ENCODE measurements at places on chromosomes 12 and 14.

- no peak for DNase-seq
Measured at GRCh38 chr12:132651444-132652100, 33.0 kb downstream of the P2RX2 start.

DNA sequence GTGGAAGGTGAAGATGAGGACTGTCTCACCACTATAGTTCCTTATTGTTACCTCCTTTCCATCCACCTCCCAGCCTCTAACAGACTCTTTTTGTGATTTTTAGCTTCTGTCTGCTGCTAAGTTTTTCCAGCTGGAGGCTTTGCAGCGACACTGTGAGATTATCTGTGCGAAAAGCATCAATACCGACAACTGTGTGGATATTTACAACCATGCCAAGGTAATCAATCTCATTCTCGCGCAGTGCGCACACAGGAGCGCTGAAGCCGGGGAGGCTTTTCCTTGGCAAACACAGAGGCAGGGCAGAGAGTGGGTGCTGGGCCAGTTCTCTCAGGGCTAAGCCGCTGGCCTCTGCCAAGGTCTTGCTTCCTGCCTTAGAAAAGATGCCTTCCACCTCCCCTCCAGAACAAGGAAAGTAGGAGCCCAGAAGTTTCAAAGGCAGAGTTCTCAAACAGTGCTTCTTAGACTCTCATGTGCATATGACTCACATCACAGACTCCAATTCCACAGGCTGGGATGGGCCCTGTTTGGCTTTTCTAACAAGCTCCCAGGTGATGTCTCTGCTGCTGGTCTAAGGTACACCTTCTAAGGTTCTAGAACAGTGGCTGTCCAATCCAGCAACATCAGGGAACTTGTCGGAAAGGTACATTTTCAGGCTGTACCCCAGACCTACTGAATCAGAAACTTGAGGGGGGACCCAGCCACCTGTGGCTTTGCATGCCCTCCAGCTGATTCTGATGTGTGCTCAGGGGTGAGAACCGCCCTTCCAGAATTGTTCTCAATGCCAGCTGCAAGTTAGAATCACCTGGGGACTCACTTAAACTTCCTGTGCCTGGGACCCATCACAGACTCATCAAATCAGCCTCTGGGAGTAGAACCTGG lies 33.8 kb upstream of the PWP1 start:
- DNase-seq, result no peak

DNA sequence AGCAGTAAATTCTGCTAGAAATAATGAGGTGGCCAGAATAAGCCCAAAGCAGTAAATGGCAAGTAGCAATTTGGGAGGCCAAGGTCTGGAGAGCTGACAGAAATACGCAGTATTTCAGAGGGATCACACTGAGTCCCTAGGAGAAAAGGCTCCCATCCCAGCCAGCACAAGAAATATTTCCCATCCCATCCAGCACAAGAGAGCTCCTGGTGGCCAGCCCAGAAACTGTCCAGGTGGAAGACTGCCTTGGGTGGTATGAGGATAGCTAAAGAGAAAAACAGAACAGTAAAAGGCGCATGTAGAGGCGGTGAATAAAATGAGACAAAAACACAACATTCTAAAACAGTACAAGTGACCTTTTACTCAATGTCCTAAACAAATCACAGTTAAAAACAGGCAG lies 120.7 kb downstream of the HECTD4 start:
- DNase-seq, result no peak

DNA sequence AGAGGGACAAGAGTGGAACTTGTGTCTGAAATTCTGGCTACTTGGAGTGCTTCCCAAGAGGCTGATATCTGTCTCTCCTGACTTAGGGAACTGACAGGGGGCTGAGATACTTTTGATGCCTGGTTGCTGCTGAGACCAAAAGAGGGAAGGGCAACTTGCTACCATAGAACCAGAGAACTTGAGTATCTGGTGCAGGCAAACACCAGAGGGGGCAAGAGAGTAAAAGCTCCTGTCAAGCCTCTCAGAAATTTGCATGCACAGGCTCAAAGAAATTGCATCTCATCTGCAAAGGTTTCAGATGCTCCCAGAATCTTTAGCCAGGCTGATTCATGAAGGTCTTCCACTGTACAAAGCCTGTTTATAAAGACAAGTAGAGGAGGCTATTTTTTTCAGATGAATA lies 391.3 kb upstream of the FOXG1 start:
- peak; percentile 9 for DNase-seq

DNA sequence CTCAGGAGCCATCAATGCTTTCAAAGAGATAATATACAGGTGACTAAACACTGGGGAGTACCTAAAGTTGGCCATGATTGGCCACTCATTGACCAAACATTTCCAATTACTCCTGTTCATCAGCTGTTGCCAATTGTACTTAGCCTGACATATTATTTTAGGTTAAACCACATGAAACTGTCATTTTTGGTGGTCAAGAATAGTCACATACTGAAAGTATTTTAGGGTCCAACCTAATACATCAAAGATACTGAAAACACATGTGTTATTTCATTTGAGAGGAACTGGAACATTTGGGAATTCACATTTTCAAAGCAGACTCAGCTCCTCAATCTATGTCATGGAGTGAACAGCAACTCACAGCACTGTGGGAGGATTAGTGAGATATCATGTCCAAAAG lies 63.9 kb upstream of the KCNA5 start:
- no peak for DNase-seq

DNA sequence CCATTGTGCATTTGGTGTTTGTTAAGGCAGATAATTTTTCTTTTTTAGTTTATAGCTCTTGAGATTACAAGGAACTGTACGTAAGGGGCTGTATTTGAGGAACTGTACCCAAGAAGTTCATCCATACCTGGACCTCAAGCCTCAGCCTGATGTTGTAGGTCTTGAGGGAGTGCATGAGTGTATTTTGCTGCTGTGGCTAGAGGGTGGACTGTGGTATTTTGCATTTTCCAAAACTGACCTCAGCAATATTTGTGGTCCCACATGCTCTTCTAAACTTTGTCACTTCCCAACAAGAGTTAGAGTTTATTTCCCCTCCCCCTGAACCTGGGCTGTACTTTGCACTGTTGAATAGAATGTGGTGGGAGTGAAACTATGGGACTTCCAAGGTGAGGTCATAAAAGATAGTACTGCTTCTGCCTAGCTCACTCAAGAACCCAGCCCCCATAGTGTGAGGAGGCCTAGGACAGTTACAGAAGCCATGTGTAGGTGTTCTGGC lies 42.2 kb upstream of the FBXO33 start:
- no peak for DNase-seq

GRCh38 chr14:101480747-101481530 lies 80.4 kb upstream of the DIO3 start:
- no peak for DNase-seq

GRCh38 chr14:93331002-93331727 lies 1.7 kb downstream of the BTBD7 start:
- no peak for DNase-seq

- DNase-seq, result no peak
Measured at GRCh38 chr12:34599530-34600513, 577.5 kb downstream of the ALG10 start.

GRCh38 chr12:112001576-112001975 lies 11.4 kb downstream of the TMEM116 start:
- no peak for DNase-seq

GRCh38 chr12:102016472-102016871 lies 45.3 kb downstream of the WASHC3 start:
- DNase-seq, result no peak

GRCh38 chr12:109840305-109841074 lies 7.3 kb upstream of the TRPV4 start:
- no peak for DNase-seq

DNA sequence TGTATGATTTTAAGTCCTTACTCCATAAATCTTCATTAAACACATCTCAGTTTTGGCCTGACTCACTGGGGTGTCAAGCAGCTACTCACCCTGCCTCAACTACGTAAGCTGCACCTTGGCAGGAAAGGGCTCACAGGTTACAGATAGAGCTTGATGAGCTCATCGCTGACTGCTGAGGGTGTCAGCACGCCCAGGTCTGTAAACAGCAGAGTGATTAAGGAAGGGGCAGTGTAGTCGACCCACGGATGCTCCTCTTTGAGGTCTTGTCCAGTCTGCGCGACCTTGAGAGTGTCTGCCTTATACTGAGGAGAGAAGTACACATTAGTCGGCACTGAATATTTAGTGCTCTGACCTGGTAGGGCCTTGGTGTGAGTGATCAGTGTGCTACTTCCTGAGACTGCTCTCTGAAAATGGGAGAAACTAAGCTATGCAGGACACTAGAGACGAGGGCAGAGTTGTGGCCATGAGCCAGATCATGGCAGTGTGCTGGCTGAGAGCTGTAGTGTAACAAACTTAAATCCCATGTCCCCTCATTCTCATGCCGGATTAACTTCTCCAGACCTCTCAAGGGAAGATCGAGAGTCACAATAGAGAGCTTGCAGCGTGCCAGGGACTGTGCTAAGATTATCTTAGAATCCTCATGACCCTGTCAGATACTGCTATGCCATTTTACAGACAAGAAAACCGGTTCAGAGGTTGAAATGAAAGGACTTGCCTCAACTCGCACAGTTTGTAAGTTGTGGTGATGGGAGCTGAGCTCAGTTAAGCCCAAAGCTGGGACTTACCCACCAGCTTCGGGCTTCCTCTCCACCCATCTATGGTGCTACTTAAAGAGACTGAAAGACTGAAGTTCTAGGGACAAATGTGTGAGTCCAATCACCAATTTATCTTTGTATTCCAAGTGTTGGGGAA lies 11.6 kb downstream of the EIF2B1 start:
- DNase-seq, result no peak

DNA sequence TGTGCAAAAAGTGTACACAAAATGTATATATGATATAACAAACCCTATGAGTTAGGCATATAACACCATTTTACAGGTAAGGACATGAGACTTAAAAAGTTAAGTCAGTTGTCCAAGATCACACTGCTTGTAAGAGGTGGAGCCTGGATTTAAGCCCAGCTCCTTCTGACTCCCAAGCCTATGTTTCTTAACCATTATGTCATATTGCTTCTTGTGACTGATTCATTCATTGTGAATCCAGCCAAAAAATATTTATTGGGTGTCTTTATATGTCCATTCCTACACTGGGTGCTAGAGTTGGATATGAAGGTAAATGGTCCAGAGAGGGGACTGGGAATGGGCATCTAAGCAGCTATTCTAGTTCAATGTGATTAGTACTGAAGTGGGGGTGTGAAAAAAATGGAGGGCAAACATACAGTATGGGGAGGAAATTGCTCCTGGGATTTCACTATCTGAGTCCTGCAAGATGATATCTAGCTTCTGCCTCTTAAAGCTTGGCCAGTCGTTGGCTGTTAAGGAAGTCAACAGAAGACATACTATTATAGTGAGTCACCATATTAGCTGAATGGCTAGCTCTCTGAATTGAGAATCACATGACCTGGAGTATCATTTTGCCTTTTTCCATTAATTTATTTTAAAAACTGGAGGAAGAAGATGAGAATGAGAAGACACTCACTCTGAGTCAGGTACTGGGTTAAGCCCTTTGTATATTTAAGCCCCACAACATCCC lies 28.8 kb downstream of the PAX9 start:
- DNase-seq, result no peak

DNA sequence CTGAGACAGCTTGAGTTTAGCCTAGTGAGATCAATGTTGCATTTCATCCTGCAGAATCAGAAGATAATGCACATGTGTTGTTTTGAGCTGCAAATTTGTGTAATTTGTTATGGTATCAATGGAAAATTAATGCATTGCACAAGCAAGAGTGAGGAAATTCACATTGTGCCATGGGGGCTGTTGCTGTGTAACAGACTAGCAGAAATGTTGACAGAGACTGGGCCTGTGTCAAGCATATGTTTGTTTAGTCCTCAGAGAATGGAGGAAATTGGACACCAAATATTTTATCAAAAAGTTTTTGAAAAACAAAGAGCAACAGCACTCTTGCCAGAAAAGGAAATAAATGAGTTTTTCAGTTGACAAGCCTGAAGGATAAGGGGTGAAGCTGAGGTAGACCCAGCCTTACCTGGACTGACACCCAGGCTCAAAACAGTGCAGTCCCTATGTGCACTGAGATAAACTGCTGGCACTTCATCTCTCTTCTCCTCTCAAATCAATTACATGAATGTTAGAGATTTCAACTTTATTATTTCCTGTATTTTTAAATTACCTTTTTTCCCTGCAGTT lies 1150.0 kb downstream of the FSCB start:
- DNase-seq, result no peak

GRCh38 chr14:102902086-102902485 lies 20.4 kb upstream of the AMN start:
- no peak for DNase-seq

GRCh38 chr12:92356425-92356824 lies 210.8 kb upstream of the BTG1 start:
- DNase-seq, result no peak

DNA sequence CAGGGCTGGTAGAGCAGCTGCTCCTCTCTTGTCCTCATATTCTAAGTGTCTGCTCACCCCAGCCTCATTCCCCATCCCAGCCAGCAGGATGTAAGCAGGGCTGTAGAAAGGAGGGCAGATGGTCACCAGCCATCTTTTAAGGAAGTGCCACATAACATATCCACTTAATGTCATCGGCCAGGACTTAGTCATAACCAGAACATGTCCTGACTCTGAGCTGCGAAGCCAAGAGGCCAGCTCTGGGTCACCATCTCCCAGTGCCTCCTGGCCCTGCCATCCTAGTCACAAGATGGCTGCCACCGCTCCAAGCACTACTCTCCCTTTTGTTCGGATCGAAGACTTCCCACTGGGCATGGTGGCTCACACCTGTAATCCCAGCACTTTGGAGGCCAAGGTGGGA lies 123.9 kb downstream of the PLXNC1 start:
- no peak for DNase-seq

DNA sequence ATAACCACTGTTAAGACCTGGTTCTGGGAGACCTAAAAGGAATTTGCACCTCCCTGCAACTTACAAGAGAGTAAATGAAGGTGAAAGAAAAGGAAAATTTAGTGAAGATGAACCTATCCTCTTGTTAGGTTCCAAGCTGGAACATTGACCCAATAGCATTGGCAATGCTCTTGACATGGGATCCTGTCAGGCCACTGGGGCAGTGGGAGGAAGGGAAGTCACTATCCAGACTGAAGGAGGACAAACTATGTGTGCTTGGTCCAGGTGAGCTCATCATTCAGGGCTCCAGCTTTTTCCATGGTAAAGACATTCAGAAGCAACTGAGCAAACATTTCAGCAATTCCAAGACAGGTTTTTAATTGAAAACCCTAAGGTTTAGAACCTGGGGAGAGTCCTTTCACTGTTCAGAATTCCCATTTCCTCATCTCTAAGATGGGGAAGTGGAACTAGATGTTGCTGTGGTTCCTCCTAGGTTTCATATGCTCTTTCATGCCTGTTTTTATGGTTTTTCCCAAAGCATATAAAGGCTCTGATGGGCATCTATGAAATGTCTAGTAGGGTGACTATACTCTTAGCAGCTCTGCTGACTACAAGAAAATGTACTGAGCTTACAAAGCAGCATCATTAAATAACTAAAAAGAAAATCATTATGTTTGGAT lies 33.1 kb downstream of the MAPK1IP1L start:
- no peak for DNase-seq

- DNase-seq, result no peak
Measured at GRCh38 chr12:11697670-11698387, 48.4 kb downstream of the ETV6 start.

- DNase-seq, result no peak
Measured at GRCh38 chr12:54173066-54173726, 15.6 kb downstream of the SMUG1 start.
